ENCODE measurements at places on chromosomes 2 and 18.
A peak's percentile ranks its signal among the peaks of the same experiment; 100 is the strongest.

- DNase-seq: no peak
Measured at GRCh38 chr2:122168799-122169198, 413.3 kb downstream of the TSN start.

DNA sequence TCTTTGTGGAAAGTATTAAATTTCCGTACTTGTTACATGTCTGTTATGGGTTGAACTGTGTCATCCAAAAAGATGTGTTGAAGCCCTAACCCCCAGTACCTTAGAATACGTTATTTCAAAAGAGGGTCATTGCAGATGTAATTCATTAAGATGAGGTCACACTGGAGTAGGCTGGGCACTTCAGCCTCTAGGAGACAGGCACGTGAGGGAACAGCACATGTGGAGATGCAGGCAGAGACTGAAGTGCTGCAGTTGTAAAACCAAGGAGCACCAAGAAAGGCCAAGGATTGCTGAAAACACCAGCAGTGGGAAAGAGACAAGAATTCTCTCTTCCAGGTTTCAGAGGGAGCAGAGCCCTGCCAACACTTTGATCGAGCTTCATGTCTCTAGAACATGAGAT lies 4.6 kb upstream of the RHBDD1 start:
- DNase-seq: no peak

- DNase-seq: no peak
Measured at GRCh38 chr18:51196118-51196810, 1.2 kb downstream of the MEX3C start.

- DNase-seq: no peak
Measured at GRCh38 chr2:196955036-196955435, 28.5 kb upstream of the PGAP1 start.

DNA sequence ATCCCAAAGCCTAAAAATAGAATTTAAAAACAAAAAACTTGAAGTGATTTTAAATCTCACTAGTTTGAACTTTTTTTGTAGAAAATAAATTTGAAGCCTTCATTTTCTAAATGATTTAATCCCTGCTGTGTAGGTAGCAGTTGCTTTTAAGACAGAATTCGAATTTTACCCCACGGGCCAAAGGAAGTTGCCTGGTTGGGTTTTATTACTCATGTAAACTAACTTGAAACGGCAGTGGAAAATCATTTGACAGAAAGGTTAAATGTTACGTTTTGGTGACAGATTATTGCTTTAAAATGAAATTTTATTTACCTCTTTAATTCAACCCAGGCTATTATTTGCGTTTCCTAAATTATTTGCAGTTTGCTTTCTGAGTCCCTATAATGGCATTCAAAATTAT lies 2.0 kb downstream of the MAPRE2 start:
- no peak for DNase-seq

DNA sequence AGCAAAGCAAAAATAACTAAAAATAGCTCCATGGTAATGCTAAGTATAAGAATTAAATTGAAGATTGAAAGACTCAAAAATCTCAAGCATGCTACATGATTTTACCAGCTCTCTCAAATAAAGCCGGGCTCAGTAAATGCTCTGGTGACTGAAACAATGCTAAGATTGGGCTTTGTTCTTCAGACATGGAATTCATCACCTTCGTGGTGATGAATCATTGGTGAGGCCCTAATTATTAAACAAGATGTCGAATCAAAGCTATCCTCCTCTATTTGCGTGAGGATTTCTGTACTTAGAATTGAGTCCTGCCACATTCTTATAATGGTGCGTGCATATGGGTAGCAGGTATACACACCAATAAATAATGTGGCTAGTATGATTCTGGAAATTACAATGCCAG lies 58.8 kb upstream of the LRRTM1 start:
- DNase-seq: no peak

- peak; percentile 10 for DNase-seq
Measured at GRCh38 chr2:20781656-20782265, 41.1 kb downstream of the LDAH start.

GRCh38 chr2:218999881-219000568 lies 6.8 kb upstream of the CRYBA2 start:
- DNase-seq: no peak

DNA sequence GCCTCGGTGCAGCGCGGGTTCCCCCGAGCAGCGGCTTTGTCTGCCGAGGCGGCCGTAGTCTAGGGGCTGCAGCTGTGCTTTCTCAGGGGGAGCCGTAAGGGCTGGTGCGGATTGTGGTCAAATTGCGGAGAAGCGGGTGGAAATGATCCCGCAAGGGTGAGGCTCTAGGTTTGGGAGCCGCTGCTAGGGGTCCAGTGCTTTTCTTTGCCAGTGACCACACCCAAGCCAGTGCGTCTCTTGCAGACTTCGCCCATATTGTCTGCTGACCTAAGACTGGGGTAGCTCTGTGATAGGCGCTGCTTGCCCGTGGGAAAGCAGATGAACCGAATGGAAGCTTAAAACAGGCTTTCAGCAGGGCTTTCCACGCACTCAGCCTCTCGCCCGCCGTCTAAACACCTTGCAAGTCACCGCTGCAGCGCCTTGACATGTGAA lies 2.1 kb downstream of the DPYSL5 start:
- DNase-seq: no peak
